Anterior cingulate cortex (tissue), 58 donors: ENCODE measurements at places on chromosomes 7 and 10.

- DNase-seq, result no peak
Measured at GRCh38 chr10:69649786-69650550, 19.9 kb downstream of the FAM241B start.

DNA sequence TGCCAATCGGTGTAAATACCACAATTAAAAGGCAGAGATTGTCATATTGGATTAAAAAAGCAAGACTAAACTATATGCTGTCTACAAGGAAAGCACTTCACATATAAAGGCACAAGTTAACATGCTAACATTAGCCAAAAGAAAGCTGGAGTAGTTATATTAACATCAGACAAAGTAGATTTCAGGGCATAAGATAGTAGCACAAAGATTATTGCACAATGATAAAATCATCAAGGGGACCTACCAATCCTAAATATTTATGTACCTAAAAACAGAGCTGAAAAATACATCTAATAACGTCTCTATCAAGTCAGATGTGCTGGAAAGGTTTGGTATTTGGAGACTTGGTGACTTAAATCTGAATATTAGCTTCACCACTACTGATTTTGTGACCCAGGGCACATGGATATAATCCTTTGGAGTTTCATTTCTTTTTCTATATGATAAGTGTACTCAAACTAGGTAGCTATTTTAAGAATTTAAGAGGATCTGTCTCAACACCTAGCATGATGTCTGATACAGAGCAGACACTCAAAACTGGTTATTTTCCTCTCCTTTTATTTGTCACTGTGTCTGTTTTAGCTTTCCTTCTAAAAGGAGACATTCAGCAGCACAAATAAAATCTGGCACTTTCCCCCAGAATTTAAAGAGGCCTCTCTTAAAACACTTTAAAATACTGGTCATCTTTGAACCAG, 156.5 kb downstream of the DOCK4 start:
- DNase-seq, result no peak

- no peak for DNase-seq
Measured at GRCh38 chr10:19204246-19204917, 155.8 kb downstream of the MALRD1 start.

GRCh38 chr7:93029056-93029455, 88.7 kb downstream of the SAMD9 start:
- DNase-seq, result no peak

DNA sequence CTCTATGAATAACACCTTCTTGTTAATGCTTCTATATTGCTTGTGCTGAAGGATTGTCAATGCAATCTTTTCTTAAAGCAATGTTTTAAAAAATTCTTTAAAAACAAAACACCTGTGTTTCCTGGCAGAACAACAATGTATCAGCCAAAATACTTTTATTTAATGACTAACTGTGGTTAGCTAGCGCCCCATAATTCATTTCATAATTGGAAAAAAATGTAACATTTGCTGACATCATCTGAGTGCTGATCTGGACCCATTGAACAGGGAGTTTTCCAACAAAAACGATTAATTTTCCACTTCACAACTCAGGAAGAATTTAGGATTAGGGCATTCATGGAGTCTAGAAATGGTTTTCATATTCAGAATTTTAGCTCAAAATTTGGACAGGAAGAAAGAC, 137.6 kb upstream of the CDK6 start:
- no peak for DNase-seq

GRCh38 chr7:116097365-116098009, 66.9 kb upstream of the TFEC start:
- no peak for DNase-seq

DNA sequence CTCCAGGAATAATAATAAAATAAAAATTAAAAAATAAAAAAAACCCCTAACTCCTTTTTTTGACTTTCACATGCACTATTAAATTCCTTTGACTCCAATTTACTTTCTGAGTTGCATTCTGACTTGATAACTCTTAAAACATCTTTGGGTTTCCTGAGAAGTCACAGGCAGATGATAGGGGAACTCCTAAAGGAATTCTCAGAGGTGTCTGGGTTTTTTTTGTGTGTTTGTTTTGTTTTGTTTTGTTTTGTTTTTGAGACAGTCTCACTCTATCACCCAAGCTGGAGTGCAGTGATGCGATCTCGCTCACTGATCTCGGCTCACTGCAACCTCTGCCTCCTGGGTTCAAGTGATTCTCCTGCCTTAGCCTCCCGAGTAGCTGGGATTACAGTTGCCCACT, 52.7 kb upstream of the APBB1IP start:
- no peak for DNase-seq

GRCh38 chr7:141671705-141672496, 30.1 kb downstream of the DENND11 start:
- no peak for DNase-seq

- DNase-seq, result no peak
Measured at GRCh38 chr10:115033898-115034297, 59.3 kb upstream of the ATRNL1 start.

GRCh38 chr10:90288391-90288933, 569.4 kb downstream of the HTR7 start:
- no peak for DNase-seq

- no peak for DNase-seq
Measured at GRCh38 chr7:95473276-95473985, 12.3 kb upstream of the ASB4 start.

DNA sequence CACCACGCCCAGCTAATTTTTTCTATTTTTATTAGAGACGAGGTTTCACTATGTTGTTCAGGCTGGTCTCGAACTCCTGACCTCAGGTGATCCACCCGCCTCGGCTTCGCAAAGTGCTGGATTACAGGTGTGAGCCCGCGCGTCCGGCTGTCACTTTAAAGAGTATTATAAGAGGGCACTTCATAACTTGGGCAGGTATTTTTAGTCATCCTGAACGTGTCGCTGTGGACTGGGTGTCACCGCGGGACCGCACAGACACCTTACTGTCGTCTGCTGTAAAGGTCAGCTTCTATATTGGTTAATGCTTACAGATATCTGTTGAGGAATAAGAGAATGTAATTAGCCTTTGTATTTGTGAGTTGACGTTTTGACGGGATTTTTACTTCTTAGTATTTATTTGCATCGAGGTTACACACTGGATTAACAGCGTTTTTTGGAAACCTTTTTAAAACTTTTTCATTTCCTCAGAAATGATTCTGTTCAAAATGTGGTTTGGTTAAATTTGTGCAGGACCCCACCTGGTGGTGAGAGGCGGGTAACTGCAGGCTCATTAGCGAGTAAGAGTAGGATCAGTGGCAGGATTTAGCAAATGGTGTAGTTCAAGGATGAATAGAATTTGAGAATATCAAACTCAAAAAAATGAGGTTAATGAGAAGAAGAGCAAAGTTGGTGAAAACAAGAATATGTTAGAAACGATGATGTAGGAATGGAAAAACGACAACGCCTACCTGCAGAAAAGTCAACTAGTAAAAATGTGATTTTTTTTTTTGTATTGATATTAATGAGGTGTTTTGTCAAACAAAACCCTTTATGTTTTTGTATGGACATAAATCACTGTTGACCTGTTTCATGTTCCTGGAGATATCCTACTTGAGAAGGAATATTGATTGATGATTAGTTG, 3.2 kb downstream of the DNAJB6 start:
- DNase-seq, result peak; percentile 43

GRCh38 chr7:139105484-139105883, 4.0 kb downstream of the ZC3HAV1 start:
- DNase-seq, result no peak

DNA sequence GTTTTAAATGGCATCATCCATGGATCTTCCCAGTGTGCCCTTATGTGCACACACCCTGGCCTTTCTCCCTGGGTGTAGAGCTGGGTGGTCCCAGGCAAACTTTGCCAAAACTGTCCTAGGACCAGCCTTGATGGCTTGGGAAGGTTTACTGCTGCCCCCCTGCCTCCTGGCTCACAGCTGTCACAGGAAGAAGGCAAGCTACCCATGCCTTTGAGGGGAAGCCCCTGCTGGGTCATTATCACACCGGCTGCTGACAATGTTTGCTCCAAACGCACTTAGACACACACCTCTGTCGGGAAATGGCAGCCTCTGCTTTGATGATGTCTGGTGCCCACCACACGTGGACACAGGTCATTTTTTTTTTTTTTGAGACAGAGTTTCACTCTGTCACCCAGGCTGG, 25.2 kb upstream of the FIGNL1 start:
- DNase-seq, result no peak

DNA sequence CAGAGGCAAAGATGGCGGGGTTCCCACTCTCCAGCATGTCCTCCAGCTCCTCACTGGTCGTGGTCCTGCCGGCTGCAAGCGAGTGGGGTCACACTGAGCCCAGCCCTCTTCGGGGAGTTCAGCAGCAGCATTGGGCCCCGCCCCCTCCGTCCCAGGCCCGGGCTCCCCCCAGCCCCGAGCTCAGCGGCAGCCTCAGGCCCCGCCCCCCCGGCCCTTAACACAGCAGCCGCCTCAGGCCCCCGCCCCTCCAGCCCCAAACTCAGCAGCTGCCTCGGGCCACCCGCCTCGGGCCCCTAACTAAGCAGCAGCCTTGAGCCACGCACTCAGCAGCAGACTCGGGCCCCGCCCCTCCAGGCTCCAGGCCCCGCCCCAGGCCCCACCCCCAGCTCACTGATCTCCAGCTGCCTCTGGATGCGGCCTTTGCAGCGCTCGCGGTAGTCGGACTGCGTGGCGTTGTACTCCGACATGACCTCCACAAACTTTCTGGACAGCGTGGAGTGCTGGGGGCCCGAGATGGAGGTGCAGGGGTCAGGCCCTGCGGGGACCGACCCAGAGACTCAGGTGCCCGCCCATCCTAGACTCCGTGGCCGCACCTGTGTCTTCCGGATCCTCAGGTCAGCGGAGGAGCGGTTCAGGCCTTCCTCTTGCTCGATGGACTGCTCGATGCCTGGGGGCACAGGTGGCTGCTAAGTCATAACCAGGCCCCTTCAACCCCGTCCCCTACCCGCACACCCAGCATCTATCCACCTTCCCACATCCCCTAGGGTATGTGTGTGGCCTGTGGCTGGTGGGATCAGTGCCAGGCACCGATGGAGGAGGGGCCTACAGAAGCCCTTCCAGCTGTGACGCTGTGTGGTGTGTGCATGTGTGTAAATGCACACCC, 15.5 kb downstream of the STX1A start:
- no peak for DNase-seq

DNA sequence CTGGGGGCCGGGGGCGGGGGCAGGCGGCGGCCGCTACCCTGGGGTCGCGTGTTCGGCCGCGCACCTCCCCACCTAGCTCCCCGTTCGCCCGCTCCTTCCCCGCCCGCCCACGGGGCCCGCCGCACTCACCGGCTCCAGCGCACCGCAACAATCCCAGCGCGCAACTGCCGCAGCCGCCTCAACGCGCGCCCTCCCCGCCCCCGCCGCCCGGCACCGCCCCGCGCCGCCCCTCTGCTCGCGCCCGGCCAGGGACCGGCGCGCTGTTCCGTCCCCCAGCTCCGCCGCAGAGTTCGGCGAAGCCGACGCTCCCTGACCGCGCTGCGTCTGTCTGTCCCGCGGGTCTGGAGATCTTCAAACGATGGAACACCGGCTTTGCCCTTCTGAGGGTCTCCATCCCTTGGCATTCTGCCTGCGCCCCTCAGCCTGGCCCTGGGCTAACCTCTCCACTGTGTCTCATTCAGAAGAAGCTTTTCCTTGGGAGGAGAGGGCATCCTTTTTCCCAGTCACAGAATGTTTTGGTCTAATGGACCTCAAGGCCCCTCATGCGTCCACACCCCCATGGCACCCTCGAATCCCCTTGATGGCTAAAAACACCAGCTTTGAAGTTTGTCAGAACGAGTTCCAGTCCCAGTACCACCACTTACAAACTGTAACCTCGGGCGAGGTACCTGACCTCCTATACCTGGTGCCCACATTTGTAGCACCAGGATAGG, at the start of gene NT5C2:
Gene NT5C2 (minus strand): TSS at position 166 of the 713 bp plus-strand sequence. CDS start 18,314 bp downstream, outside the sequence.
- DNase-seq, result peak; percentile 72

DNA sequence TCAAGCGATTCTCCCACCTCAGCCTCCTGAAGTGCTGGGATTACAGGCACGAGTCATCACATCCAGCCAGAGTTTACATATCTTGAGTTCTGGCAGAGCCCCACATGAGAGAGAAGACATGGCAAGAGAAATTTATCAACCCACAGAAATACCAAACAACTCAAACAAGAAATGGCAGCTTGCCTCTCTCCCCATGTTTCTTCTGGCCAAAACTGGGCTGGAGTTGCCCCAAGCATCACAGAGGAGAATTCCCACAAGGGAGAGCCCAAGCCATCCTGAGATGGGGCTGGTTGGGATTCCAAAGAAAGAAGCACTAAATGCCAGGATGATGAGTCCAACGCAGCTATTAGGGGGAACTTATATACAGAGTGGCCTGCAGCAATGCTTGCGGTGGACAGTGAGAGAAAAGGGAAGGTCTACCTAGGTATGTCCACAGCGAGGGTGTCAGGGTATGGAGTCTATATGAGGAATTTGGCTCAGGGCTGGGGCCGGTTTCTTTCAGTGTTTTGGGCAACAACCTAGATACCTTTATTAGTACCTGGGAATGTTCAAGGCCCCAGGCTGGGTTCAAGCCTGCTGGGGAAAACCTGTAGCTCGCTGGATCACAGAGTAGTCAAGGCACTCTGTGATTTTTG, 14.5 kb upstream of the PAX4 start:
- DNase-seq, result no peak

DNA sequence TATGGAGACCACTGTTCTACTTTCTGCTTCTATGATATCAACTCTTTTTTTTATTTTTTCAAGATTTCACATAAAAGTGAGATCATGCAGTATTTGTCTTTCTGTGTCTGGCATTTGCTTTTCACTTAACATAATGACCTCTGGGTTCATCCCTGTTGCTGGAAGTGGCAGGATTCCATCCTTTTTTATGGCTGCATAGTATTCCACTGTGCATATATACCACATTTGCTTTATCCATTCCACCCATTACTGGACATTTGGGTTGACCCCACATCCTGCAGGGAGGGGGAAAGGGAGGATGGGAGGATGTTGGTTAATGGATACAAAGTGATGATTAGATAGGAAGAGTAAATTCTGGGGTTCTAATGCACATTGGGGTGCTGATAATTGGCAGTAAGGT, 80.3 kb upstream of the NPTX2 start:
- DNase-seq, result no peak

GRCh38 chr7:74178632-74179031, 4.5 kb downstream of the EIF4H start:
- no peak for DNase-seq

- DNase-seq, result no peak
Measured at GRCh38 chr10:80275135-80275498, 14.3 kb downstream of the MAT1A start.

DNA sequence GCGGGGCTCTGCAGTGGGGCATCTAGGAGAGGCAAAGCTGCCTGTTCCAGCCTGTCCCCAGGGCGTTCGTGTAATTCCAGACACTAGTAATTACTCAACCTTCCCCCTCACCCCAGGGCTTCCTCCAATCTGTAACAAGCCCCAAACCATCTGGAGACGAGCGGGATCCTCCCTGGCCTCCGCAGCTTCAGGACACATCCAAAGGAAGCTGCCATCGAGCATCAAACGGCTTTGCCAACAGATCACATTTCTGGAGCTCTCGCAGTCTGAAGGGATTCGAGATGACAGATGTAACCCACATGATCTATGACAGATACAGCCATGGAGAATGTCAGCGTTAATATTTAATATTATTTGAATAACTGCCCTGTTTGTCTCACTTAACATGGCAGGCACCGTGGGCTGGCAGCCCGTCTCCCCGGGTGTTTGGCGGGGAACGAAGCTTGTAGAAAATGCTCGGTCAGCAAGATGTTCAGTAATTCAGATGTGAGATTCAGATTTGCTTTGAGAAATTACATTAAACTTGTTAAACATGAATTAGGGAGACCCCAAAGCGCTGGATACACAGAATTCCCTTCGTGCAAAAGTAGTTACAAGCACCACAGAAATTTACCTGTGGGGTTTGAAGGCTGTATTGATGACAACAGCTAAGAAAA, 108.5 kb upstream of the C7orf33 start:
- DNase-seq, result no peak
